ENCODE measurements at places on chromosomes 7 and 10. TPM values are rescaled to one million over a fixed set of nuclear protein-coding genes. Genes with fewer than 3 reads are reported as not detected.

The HSPA12A gene
- 0.78 TPM for total RNA-seq

The UTF1 gene
- total RNA-seq: not detected

The KLHL7 gene
- 20.2 TPM for total RNA-seq

The CALHM1 gene
- total RNA-seq: not detected

The VSIR gene
- total RNA-seq: 61.7 TPM

The MALRD1 gene
- total RNA-seq: not detected

The C10orf62 gene
- not detected for total RNA-seq

The ELN gene
- not detected for total RNA-seq

The ADRA2A gene
- total RNA-seq: not detected

The NANOS1 gene
- total RNA-seq: 0.50 TPM

The PHTF2 gene
- total RNA-seq: 10.2 TPM

The ATG9B gene
- 12.7 TPM for total RNA-seq

The OR2A5 gene
- total RNA-seq: not detected

The ACTR3C gene
- 4.5 TPM for total RNA-seq

GRCh38 chr7:30896036-30896435 is 15.6 kb upstream of the AQP1 start:
- no peak for DNase-seq

GRCh38 chr10:97707134-97707861 is 6.2 kb upstream of the MARVELD1 start:
- no peak for DNase-seq

GRCh38 chr7:131683536-131684125 is 127.2 kb upstream of the PODXL start:
- no peak for DNase-seq

- DNase-seq: no peak
Observed at GRCh38 chr10:113620511-113620910, 43.3 kb downstream of the NRAP start.

DNA sequence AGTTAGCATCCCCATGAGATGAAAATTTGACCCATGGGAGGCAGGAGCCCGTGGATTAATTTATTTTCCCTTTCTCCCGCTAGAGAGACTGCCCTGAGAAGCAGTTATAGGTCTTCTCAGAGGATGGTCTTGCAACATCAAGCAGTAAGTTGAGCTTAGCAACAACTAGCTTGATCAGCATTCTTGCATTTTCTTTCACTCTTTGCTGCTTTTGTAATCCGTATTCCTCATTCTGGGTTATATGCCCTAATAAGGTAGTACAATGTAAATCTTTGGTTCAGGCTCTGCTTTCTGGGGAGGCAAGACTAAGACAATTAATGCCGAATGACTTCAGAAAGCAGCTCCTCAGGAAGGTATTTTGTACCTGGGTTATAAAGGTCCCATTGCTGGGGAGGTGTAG is 146.8 kb downstream of the FZD1 start:
- no peak for DNase-seq

DNA sequence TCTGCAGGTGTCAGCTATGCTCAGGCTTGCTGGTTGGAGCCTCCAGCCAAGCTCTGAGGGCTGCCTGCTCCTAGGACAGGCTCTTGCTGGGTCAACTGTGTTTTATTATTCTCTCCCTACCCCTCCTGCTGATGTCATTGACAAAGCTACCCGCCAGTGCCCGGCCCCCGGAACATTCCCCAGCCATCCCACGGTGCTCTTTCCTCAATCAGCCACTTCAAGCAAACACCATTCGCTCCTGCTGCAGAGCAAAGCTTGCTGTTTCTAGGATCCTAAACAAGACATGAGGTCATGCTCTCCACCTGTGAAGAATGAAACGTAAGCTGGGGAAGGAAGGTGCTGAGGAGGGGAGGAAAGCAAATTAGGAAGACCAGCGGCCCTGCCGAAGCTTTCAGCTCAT is 2.1 kb upstream of the C10orf71 start:
- DNase-seq: no peak

- no peak for DNase-seq
Observed at GRCh38 chr7:99254390-99254789, 18.2 kb upstream of the MYH16 start.

- DNase-seq: no peak
Observed at GRCh38 chr10:114498413-114499111, 94.3 kb upstream of the AFAP1L2 start.

DNA sequence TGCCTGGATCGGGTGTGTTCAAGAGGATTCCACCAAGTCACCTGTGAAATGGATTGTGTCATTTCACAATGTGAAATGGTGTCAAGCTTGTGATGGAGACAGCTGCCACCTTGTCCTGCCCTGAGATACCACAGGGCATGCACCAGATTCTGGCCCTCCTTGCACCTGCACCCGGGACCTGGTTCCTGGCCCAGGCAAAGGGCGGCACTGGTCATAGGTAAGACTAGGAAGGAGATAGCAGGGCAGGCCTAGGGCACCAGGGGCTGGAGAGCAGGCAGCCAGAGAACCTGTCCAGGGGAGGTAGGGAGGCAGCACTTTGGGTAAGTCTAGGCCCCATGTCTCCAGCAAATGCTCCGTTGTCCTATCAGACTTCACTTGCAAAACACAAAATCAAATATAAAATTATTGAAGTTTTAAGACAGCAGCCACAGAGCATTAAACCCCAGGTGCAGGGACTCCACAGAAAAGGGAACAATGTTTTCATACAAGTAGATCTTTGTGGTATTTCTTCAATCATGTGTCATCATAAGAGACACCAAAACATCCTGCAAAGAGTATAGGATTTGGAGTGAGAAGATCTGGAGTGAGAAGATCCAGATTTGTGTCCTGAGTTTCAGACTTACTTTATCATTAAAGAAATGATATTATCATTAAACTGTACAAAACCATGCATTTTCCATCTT is 22.7 kb upstream of the ZNF800 start:
- DNase-seq: no peak

DNA sequence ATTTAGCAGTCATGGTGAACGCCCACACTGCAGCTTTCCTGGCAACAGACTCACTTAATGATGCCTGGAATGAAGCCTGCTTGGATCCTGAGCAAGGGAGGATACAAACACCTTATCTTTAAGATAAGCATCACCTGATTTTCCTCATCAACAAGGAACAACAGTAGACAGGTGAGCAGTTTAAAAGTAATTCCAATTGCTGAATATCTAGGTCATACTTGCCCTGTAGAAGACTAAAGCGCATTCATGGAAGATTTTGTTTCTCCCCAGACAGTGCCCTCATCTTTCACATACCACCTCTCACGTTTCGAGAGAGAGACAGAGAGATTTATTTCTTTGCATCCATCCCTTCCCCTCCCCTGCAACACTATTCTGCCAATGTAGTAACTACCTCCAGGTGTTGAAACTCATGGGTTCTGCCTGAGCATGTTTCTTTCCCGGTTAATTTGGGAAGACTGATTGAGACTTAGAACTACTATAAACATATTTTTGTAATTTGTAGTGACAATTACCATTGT is 660.7 kb downstream of the PARD3 start:
- DNase-seq: no peak

DNA sequence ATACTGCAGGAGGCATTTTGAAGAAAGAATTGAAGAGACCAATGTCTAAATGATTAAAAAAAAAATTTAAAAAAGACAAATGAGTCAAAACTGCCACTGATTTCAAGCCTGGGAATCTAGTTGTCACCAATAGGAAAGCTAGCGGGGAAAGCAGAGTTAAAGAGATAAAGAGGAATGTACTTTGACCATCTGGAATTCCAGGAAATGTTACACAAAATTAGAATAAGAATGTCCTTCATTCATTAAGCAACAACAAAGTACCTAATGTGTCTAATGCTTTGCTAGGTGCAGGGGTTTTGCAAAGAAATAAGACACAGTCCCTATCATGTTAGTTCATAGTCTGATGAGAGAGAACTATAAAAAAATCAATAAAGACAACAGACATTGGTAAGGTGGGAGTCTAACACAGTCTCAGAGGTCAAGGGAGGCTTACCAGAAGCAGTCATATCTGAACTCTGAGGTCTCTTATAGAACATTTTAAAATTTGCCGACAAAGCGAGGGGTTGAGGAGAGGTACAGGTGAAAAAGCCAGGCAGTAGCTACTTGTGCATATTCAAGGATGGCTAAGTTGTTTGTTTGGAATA is 8.8 kb upstream of the TYSND1 start:
- DNase-seq: no peak

DNA sequence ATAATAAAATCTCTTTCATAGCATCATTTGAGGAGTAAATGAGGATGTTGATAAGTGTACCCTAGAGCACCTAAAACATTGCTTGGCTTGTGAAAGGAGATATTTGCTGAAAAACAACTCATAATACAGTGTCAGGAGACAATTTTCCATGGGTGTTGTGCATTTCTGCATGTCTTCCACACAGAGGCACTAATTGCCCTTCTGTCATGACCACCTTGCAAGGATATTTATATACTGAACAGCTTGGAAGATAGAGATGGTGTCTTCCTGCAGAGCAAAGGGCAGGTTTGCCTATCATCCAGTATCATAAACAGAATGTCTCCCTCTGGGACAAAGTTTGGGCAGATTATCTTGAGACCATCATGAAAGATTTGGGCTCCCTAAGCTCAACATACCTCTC is 495.2 kb upstream of the LRRN3 start:
- DNase-seq: no peak

- DNase-seq: no peak
Observed at GRCh38 chr7:80225361-80225760, 90.7 kb downstream of the GNAI1 start.

DNA sequence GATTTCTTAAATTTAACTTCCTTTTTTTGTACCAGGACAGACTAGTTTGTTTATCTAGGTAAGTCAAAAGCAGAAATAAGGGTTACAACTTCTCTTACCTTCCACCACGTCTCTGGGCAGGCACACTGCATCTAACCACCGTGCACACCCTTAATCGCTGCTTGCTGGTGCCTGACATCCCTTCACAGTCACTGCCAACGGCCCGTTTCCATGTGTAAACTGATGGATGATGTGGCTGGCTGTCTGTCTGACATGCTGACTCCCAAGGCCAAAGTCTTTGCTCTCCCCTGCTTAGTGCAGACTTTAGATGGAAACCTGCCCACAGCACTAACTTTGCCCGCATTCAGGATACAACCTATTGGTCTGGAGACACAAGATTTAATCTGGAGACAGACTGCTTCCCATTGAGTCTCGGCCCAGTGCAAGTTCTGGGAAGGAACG is 1.1 kb downstream of the TMEM273 start:
- DNase-seq: no peak

GRCh38 chr10:11875494-11876281 is 52.5 kb downstream of the PROSER2 start:
- DNase-seq: no peak

DNA sequence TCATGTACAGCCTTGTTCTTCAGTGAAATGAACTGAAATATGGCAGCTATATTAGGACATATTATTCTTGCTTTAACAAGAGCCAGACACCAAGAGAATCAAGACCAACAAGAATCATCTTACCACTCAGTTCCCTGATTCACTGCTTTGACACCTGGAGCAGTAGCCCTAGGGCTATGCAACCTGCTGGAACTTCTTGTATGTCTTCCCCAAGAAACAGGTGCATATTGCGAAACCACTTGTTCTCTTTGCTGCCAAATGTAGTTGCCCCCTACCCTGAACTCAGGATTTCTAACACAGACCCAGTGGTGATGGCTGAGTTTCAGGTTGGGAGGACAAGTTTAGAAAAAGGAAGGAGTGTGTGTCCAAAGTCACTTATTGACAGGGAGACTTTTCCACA is 46.1 kb downstream of the WIPF3 start:
- no peak for DNase-seq

- no peak for DNase-seq
Observed at GRCh38 chr10:3625959-3626751, 158.9 kb downstream of the KLF6 start.

- no peak for DNase-seq
Observed at GRCh38 chr7:108263425-108263824, 133.3 kb upstream of the LAMB4 start.

GRCh38 chr7:40643664-40644063 is 508.9 kb downstream of the SUGCT start:
- no peak for DNase-seq

GRCh38 chr7:142434666-142435167 is 176.9 kb upstream of the PRSS58 start:
- no peak for DNase-seq

GRCh38 chr10:36473122-36473521 is 652.3 kb upstream of the ANKRD30A start:
- no peak for DNase-seq

- DNase-seq: no peak
Observed at GRCh38 chr7:770741-771166, 43.7 kb upstream of the PRKAR1B start.

DNA sequence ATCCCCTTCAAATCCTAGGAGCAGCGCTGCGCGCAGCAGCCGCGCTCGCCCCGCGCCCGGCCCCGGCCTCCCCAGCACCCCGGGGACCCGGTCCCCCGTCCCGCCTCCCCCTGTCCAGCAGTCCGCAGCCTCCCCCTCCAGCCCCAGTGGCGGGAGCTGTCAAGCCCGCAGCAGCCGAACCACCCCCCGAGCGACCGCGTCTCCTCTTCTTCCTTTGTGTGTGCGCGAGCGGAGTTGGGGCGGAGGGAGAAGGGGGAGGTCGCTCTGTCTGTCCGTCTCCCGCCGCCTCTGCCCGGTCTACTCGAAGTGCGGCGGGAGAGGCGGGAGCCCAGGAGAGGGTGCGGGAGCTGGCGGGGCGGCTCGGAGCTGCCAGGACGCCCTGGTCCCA is 375 bp upstream of the CHN2 start:
- no peak for DNase-seq

- no peak for DNase-seq
Observed at GRCh38 chr7:23685731-23686130, 5.7 kb downstream of the FAM221A start.

DNA sequence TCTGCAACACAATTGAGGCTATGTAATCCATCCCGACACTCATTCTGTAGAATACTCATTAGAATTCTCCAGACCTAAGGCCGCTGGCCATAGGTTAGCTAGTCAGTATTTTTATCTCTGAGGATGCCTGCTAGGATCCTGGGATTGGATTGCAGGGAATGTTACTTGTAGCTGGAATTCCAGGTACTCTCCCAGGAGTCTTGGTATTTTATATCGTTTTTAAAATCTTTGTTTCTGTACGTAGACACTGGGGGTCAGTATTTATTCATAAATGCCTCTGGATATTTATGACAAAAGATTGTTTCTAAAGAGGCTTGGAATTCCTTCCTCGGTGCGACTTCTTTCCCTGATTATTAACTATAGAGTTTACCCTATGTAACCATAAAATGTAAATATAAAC is 40.1 kb downstream of the BPGM start:
- DNase-seq: no peak

- no peak for DNase-seq
Observed at GRCh38 chr10:31686599-31686998, 242.0 kb downstream of the ARHGAP12 start.

DNA sequence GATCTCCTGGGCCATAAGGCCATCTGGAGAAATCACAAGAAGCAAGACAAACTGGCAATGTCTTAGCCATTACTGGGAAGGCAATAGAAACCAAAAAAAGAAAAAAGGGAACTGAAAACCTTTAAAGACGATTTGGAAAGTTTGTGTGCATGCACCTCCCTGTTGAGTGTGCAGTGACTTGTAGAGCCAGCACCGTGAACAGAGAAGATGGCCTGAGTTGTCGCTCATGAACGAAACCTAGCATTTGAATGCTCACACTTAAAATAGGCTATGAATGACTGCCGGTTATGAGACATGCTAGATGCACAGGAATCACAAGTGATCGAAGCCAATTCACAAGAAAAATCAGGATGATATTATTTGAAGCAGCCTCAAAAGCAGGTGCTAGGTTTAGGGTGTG is 151.3 kb upstream of the ADO start:
- no peak for DNase-seq
